HT1080 (cell line): ENCODE measurements at places on chromosomes 12 and 14.
A peak's percentile ranks its signal among the peaks of the same experiment; 100 is the strongest.

- DNase-seq: no peak
Observed at GRCh38 chr12:2537868-2538541, 256.8 kb upstream of the FKBP4 start.

DNA sequence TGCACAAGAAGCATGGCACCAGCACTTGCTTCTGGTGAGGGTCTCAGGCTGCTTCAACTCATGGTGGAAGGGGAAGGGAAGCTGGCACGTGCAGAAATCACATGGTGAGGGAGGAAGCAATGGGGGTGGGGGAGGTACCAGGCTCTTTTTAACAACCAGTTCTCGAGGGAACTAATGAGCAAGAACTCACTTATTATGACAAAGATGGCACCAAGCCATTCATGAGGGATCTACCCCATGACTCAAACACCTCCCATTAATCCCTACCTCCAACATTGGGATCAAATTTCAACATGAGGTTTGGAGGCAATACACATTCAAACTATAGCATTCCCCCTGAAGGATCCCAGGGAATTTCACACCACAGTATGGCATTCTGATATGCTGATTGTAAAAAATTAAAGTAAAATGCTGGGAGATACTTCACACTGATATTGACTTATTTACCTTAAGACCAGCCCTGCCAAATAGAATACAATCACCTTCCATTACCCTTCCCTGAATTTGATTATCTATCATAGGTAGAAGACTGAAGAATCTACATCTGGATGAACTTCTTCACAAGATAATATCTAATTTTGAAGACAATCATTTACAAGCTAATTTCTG is 201.7 kb upstream of the PLXNC1 start:
- peak; percentile 81 for DNase-seq

GRCh38 chr14:24377657-24378056 is 9.7 kb downstream of the NFATC4 start:
- no peak for DNase-seq

GRCh38 chr14:70086685-70087379 is 101.9 kb downstream of the SLC8A3 start:
- peak; percentile 13 for DNase-seq

- no peak for DNase-seq
Observed at GRCh38 chr12:1531153-1531653, 63.2 kb downstream of the FBXL14 start.

- DNase-seq: no peak
Observed at GRCh38 chr14:72952171-72952570, 25.9 kb downstream of the DCAF4 start.

DNA sequence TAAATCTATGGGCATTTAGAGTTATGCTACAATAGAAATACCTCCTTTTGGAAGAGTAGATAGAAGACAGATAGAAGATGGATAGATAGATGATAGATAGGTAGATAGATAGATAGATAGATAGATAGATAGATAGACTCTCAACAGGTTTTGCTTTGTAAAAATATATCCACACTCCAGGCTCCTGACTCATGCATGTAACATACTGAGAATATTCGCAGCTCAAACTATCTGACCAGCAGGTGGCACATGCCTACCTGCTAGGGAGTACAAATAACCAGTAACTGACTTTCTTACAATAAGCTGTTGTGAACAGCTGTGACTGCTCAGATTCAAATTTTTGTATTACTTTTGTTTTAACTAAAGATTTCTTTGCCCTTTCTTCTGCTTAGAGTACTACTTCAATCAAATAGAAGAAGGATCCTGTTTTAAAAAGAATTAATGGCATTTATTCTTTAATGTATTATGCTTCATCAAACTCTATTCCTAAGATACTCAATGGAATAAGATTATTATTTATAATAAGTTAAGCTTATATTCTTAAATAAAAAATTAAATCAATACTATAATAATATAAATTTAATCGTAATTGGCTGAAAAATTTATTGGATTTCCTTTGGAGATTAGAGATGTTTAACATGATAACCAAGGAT is 15.8 kb upstream of the CPNE8 start:
- peak; percentile 79 for DNase-seq

DNA sequence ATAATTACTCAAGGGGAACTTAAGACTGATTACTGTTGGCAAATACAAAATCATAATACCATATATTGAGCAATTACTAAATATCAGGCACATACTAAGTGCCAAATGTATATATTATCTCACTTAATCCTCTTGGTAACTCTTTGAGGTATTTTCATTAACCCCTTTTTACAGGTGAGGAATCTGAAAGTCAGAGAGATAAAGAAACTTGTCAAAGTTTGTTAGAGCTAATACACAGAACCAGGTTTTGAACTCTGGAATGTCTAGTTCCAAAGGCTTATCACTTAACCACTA is 80.3 kb downstream of the LLPH start:
- no peak for DNase-seq

DNA sequence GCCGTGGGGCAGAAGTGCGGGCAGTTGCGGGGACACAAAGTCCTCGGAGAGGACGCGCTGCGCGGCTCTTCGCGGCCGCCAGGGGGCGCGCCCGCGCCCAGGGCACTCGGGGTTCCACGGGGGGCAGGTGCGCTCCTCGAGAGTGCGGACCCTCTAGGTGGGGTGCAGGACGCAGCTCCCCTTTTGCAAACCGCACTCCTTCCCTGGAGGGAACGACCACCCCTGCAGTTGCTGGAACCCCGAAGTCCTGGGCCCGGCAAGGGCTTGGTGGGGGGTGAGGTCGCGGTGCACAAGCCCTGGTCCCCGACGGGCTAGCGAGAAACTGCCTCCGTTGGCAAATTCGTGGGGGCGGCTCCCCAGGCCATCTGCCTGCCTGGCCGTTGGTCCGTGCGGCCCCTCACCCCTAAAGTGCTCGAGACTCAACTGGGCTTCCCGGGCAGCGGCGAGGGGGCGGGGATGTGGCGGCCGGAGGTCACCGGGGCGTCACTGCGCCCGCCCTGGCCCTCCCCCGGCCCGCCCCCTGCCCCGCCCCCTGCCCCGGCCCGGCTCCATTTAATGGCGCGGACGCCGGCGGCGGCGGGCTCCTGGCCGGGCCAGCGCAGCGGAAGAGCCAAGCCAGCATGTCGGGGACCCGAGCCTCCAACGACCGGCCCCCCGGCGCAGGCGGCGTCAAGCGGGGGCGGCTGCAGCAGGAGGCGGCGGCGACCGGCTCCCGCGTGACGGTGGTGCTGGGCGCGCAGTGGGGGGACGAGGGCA is at the start of gene ADSS1:
TSS of gene ADSS1 (plus strand) at position 579 of the 756 bp plus-strand sequence. CDS start at position 621, 42 bp downstream.
- no peak for DNase-seq

GRCh38 chr12:17079251-17079909 is 473.4 kb upstream of the LMO3 start:
- no peak for DNase-seq

GRCh38 chr12:96098631-96099030 is 63.2 kb upstream of the LTA4H start:
- no peak for DNase-seq

- DNase-seq: no peak
Observed at GRCh38 chr12:97075161-97075933, 168.3 kb downstream of the NEDD1 start.

GRCh38 chr14:104659146-104659545 is 30.3 kb upstream of the INF2 start:
- DNase-seq: no peak
